Stimulated activated CD4-positive, alpha-beta T cell treated with anti-CD3 and anti-CD28 coated beads, TNF-alpha, amount 100 ng/mL, for 48 hours (primary cell): ENCODE measurements at places on chromosomes 3 and 15.

GRCh38 chr3:103906304-103906703 is 1460.4 kb upstream of the ALCAM start:
- DNase-seq, result no peak

DNA sequence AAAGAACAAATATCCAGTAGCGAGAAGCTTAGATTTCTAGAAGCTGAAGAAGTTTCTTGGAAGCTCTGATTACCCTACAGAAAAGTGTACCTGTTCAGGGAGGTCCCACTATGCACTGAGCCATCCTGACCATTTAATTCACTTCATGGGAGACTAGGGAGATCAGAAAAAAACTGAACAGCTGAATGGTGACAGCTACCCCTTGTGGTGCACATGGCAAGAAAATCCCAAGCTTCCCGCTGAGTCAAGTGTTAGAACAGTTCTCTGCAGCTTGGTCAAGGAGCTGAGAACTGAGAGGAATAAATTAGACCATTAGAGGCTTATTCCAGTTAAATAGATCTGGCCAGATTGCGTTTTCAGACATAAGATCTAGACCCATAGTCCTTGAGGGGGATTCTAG is 197.2 kb upstream of the VEPH1 start:
- DNase-seq, result no peak

DNA sequence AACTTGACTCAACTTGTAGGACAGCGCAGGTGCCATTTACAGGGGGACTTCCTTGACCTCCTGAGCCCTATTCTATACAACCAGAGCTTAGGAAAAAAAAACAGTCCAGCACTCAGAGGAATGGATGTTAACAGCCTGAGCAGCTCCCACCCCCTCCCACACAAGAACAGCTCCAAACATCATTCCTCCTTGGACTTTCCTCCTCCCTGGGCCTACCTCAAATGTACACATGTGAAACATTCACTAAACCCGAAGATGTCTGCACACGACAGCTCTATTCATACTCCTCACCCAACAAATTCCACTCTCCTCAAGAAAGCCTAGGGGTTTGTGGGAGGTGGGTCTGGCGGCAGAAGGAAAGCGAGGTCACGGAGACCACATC is 503 bp upstream of the ATRIP start:
- DNase-seq, result no peak

- no peak for DNase-seq
Measured at GRCh38 chr15:55872471-55872870, 120.9 kb downstream of the NEDD4 start.

GRCh38 chr3:48601622-48601994 is 6.5 kb upstream of the COL7A1 start:
- no peak for DNase-seq

DNA sequence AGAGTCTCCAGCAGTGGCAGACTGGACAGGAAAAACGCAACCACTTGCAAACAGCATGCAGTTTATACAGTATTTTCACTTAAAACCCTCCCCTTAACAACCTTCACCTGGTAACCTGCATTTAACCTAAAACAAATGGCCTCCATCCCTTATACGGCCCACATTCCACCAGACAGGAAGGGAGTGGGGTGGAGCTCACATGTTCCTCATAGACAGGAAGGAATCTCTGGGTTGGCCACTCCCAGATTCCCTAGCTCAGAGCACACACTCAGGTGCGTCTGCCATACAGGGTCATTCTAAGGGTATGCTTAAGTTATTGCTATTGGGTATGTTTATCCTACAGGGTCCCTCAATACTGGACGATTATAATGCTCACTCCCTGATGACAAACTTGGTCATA is 16.8 kb upstream of the ABHD2 start:
- DNase-seq, result no peak

- no peak for DNase-seq
Measured at GRCh38 chr3:62070891-62071290, 302.5 kb downstream of the FEZF2 start.

- no peak for DNase-seq
Measured at GRCh38 chr3:186220911-186221645, 112.2 kb upstream of the ETV5 start.

DNA sequence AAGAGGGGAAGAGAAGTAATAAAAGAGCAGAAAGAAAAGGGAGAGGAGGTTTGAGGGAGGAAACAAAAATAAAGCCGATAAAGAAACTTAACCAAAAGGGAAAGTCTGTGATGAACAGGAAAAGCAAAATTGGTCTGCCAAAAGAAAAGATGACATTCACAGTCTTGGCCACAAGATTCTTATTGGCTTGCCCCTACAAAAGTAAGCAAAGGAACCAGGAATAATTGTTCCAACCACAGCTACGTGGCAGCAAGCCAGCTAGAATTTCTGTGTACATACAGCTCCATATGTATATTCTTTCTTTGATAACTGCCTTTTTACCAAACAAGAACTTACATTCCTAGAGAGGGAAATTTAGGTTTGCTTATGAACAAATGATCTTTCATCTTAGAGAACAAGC is 79.6 kb downstream of the MLH1 start:
- DNase-seq, result no peak

DNA sequence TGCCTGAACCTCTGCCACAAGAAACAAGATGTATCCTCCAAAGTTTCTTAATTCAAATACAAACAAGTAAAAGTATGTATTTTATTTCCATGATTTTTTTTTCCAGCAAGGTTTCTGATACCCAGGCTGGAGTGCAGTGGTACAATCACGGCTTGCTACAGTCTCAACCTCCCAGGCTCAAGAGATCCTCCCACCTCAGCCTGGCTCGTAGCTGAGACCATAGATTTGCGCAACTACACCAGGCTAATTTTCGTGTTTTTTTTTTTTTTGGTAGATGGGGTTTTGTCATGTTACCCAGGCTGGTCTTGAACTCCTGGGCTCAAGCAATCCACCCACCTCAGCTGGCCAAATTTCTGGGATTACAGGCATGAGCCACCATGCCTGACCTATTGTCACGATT is 12.2 kb upstream of the VEPH1 start:
- no peak for DNase-seq

DNA sequence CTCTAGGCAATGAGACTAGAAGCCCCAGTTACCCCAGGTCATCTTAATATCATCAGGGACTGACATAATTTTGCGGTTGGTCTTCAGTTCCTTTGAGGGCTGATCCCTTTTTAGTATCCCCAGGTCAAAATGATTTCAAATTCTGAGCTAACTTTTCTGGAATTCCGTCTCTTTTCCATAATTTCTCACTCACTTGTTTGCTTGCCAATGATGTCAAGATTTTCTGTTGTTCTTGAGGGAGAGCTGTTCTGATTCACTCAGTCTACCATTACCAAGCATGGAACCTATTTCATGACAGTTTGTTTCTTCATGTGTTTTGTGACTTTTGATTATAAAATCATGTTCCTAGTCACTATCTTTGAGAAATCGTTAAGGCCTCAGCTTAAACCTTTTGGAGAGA is 190.5 kb upstream of the LYSMD4 start:
- no peak for DNase-seq

DNA sequence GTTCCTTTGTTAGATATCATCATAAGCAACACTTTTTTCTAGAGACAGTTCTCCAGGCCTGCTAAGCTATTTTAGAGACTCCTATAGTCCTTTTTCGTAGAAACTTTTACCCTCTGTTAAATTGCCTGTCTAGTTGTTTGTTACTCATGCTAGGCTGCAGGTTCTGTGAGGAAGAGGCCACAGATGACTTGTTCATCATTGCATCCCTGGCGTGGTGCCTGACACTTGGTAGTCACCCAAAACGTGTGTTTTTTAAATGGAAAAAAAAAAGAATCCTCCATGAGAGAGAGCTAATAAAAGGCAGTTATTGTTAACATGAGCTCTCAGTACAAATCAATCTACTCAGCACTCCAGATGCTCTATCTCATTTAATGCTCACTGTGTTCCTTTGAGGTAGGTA is 35.1 kb downstream of the CCDC54 start:
- no peak for DNase-seq

DNA sequence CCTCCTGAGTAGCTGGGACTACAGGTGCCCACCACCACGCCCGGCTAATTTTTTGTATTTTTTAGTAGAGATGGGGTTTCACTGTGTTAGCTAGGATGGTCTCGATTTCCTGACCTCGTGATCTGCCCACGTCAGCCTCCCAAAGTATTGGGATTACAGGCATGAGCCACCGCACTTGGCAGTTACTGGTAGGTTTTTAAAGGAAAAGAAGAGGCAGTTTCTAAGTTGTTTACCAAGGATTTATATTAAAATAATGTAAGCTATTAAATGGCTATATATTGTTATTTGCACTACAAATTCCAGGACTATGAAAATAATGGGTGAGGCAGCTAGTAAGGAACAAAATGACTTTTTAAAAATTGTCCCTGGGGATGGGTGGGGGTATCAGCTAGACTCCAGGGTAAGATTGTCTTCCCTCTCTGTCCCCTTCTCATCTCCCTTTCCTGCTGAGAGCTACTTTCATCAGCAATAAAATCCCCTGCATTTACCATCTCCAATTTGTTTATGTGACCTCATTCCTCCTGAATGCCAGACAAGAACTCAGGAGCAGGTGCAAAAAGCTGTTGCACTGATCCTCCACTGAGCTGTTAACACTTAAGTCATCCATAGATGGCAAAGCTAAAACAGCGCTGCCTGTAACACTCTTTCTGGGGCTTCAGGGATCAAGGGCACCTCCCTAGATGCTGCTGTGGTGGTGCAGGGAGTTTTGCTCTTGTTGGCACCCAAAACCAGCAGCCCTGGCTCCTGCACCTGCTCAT is 165.2 kb downstream of the ZPLD1 start:
- DNase-seq, result no peak

GRCh38 chr15:73054417-73054953 is 2.2 kb downstream of the NEO1 start:
- DNase-seq, result no peak

GRCh38 chr3:41173926-41174885 is 25.1 kb upstream of the CTNNB1 start:
- DNase-seq, result no peak

- DNase-seq, result no peak
Measured at GRCh38 chr15:58698887-58699641, 50.4 kb downstream of the ADAM10 start.

- no peak for DNase-seq
Measured at GRCh38 chr15:74657846-74658245, 38.0 kb downstream of the EDC3 start.

DNA sequence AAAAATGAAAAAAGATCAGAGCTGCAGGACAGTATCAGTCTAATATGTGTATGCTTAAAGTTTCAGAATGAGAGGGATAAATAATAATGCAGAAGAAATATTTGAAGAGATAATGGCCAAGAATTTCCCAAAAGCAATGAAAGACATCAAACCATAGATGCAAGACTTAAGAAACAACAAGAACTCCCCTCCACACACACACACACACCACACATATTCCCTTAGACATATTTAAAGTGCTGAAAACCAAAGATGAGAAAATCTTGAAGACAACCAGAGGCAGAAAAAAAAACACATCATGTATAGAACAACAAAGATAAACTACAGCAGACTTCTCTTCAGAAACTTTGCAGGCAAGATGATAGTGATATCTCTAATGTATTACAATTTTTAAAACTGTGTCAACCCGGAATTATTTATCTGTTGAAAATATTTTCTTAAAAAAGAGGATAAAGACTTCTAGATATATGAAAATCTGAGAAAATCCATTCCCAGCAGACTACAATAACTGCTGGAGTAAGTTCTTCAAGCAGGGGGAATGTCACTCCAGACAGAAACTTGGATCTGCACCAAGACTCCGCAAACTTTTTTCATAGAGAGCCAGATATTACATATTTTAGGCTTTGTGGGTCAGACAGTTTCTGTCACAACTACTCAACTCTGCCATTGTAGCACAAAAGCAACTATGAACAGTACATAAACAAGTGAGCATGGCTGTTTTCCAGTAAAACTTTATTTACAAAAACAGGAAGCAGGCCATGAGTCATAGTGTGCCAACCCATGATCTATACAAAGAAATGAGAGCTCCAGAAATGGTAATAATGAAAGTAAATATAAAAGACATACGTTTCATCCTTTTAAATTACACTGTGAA is 223.4 kb upstream of the CGNL1 start:
- DNase-seq, result no peak

DNA sequence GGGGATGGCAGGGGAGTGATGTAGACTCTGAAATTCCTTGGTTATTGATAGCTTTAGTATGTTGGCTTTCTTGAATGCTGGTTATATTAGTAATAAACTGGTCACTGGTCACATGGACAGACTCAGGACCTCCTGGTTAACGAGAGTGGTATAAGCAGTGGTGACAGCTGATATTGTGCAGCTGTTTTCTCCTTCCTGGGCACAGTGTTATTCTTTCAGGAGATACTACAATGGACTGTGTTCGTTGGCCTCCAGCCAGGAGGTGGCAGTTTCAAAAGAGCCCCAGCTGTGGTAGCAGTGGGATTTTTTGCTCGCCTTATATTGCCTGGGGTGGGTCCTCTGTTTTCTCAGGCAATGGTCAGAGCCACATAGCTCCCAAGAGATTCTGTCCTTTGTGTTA is 181.6 kb upstream of the RBMS3 start:
- no peak for DNase-seq

DNA sequence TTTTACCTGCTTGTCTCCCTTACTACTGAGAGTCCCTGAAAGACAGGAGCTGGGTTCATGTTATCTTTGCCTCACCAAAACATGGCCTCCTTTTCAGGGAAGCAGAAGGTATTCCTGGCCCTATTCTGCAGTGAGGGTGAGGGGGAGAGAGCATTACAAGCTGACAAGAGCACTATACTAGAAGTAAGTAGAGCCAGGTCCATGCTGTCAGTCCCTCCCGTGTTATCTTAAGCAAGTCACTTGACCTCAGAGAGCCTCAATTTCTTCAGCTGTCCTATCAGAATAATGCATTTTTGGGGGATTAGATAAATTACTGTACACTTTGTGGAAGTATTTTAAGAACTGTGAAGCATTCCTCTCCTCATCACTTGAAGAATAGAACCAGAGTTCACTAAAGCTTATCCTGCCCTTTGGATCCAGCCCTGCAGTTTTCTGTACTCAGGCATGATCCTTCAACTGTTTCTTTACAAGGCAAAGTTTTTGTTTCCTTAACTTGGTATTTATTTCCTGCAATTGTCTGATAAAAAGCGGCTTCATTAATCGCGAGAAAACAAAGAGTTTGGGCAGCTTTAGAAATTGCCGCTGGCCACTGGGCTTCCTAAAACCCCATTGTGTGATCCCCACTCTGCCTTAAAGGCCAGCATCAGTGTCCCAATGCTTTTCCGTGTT is 213.9 kb downstream of the CDIN1 start:
- no peak for DNase-seq

- peak; percentile 34 for DNase-seq
Measured at GRCh38 chr3:108477511-108478147, 32.8 kb downstream of the MYH15 start.

DNA sequence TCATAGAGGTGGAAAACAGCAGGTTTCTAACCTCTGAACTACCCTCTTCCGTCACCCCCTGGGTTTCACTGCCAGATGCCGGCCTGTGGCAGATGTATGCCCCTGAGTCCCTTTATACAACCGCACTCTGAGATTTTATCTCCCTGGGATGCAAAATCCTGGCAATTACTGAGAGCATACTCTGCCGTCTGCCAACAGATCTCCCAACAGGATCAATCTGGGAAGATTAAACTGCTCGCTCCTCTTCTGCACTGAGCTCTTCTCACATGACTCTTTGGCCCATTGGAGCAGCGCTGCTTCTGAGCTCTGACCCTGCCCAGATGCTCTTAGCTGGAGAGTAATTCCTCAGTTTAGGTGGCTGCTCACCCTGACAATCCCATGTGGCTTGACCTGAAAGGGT is 133.2 kb downstream of the LIPC start:
- no peak for DNase-seq
